DMS153 (cell line): ENCODE measurements at places on chromosomes 16 and 17.

DNA sequence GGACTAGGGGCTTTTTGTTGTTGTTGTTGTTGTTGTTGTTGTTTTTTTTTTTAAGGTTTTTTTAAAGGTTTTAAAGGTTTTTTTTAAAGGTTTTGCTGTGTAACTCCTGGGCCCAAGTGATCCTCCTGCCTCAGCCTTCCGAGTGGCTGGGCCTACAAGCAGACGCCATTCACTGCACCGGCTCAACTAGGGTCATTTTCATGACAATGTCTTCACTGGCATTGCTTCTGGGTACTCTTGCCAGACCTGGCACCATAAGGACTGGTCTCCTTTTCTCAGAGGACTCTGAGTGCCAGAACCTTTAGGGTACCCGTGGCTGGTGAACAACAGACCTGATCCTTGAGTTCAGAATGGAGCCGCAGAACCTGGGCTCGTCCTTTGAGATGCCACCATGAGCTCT is 20.4 kb downstream of the POLR3E start:
- DNase-seq = no peak

DNA sequence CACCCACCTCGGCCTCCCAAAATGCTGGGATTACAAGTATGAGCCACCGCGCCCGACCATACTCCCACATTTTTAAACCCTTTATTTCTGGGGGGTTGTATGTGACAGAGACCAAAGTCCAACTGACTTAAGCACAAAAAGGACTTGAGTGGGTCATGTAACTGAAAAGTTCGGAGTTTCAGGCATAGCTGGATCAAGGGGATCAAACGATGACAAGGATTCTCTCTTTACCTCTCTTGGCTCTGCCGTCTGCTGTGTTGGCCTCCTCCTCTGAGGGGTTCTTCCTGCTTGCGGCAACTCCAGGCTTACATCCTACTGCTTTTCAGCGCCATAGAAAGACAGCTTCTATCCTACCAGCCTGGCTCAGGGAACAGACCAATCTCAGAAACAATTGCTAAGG is 9.2 kb upstream of the SBK1 start:
- no peak for DNase-seq

- DNase-seq = no peak
Measured at GRCh38 chr16:26987597-26988010, 79.1 kb upstream of the C16orf82 start.

DNA sequence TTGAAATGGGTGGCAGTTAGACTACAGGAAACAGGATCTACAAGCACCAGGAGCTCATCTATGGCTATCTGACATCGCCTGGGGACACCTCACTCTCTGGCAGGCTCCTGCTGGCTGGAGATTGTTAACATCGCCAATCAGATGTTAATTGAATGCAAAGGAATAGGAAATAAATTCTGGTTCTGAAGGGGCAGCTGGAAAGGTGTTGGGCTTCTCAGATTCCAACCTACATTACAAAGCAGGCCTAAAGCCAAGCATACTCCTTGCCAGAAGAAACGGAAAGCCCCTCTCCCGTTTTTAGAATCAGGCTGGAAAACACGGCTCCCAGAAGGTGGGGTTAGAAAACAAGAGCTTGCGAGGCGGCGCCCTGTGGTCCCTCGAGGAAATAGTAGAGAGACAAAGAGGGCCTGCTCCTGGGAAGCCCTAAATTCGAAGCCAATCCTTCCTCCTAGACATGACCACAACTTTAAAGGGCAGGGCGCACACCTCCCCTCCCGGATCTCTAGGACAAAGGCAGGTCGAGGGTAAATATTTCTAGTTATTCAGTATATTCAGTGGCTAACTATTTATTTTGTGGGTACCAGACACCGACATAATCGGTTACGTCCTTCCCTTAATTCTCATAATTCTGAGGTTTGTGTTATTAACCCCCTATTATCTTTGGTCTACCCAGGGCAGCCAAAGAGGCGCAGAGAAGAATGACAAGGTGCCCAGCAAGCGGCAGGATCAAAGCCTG is 763 bp upstream of the TOM1L1 start:
- peak; percentile 35 for DNase-seq

DNA sequence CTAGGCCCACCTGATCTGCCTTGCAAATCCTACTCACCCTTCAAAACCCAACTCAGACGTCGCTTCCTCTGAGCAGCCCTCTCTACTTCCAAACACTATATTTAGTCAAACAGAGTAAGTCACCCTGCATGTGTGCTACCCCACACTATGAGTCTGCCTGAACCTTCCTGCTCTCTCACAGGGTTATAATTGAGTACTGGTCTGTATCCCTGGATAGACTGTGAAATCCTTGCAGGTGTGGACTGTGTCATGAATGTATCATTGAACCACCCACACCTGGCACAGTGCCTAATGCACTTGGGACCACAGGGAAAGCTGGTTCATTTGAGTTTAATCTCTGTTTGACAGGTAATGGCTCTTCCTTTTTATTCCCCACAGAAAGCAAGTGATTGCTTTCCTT is 3.4 kb downstream of the FBXO39 start:
- DNase-seq = no peak
